ENCODE measurements at places on chromosomes 2 and 18. TPM values are rescaled to one million over a fixed set of nuclear protein-coding genes. Genes with fewer than 3 reads are reported as not detected.

DNA sequence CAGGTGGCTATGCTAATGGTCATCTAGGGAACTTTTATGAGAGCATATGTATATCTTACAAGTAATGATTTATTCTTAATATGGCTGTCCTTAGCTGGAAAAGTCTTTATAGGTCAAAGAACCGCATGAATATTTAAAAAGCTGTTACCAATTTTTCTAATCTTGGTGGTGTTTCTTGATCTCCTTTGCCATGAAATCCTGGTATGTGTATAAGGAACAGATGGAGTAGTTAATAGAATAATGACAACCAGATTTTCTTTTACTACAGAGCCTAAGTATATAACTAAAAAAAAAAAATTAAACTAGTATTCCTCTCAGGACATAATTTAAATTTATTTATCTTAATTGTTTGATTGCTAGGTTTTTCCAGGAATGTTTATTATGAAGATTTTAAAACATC, 74.5 kb downstream of the RHBDD1 start:
- no peak for DNase-seq

- peak; percentile 89 for DNase-seq
Measured at GRCh38 chr2:98649135-98649991, 41.0 kb downstream of the UNC50 start.

DNA sequence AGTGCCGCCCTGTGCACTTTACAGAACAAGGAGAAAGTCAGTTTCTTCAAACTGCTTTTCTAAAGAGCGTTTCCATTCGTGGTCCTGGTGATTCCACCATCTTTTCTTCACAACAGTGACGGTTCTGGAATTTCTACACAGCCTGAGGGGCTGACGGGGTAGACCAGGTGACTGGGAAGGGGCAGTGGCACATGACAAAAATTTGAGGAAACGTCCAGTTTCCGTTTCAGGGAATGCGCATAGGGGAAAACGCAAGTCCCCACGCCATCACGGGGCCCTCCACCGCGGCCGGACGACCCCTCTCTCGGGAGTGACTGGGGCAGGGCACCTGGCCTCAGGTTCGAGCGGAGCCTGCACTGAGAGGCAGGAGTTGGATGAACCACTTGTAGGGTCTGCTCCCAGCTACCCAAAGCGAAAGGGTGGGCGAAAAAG, 980 bp upstream of the SPTBN1 start:
- DNase-seq = peak; percentile 65

DNA sequence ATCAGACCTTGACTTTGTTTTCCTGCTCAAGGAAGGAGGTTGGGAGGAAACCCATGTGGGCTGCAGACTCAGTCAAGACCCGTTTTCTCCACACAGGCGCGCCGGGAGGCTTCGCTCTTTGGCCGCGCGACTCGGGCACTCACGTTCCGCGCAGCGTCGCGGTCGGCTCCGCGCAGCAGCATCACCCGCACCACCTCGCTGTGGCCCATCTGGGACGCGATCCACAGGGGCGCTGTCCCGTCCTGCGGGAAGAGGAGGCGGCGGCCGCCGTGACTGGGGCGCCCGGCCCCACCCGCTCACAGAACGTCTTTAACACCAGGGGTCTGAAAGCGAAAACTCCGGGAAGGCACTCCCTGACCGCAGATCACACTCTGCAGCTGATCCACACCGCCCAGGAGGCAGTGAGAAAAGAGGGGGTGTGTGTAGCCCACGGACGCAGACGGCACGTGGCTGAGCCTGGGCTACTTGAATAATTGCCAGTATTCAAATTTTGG, 33.1 kb upstream of the NPC1 start:
- peak; percentile 42 for DNase-seq

DNA sequence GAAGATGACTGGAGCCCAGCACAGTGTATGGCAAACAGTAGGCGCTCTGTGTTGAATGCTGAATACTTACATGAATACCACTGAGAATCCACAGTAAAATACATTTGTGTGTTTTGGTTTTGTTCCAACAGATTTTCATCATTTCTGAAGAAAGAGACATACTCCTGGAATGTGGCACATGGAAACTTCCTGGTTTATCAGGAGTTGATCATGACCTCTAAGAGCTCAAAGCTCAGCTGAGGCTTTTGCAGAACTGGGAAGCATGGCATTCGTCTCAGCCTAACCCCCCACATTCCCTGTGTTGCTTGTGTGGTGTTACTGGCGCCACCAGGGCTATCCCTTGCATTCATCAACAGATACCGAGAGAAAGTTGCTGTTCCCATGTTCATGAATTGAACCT, 316.9 kb upstream of the REV1 start:
- no peak for DNase-seq

- peak; percentile 87 for DNase-seq
Measured at GRCh38 chr2:203692031-203692710, 14.3 kb upstream of the CD28 start.

- no peak for DNase-seq
Measured at GRCh38 chr2:71863396-71863795, 284.3 kb downstream of the CYP26B1 start.

DNA sequence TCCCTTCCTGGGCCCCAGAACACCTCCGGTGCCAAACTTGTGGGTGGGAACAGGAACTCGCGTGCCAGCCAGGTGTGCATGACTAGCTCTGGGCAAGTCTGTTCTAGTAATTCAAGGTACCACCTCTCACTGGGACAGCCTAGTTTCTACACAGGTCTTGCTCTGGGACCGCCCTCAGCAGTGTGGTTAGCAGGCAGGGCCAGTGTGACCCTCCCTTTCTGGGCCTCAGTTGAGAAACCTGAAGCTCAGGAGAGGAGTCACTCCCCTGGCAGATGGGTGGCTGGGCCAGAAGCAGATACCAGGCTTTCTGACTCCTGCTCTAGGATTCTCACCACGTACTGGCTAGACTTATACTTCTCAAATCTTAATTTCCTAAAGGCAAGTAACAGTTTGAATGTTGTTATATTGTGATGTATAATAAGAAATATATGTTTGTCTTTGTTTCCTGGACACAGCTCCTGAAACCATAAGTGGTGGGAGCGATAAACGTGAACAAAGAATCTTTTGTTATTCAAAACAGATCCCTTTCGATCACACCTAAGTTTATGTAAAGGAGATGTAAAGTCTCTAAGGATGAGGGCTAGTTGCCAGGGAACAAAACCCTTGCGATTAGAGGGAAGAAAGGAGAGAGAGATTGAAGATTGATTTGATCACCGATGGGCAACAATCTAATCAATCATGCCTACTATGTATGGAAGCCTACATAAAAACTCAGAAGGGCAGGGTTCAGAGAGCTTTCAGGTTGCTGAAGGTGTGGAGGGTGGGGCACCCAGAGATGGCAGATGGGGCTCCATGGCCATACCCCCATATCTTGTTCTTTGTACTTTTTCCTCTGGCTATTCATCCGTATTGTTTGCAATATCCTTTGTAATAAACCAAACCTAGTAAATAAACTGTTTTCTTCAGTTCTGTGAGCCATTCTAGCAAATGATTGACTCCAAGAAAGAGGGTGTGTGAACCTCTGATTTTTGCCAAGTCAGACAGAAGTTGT, 952 bp upstream of the UGT1A6 start:
- DNase-seq = peak; percentile 30

DNA sequence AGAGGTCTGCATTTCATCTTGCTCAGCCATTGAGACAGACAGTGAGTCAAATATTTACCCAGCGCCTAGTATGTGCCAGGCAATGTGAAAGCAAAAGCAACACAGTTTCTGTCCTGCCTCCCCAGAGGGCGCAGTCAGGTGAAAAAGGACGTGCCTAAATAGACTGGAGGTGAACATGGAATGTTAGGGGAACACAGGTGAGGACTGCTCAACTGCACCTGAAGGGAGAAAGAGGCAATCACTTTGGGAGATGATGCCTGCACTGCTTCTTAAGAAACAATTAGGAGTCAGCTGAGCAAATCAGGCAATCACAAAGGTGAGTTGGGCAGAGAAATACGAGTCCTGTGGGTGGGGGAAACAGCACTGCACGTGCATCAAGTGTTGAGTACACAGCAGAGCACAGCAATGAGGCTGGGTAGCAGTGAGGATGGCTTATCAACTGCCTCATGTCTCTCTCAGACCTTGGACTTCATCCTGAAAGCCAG, 218.3 kb upstream of the SMAD7 start:
- DNase-seq = no peak

DNA sequence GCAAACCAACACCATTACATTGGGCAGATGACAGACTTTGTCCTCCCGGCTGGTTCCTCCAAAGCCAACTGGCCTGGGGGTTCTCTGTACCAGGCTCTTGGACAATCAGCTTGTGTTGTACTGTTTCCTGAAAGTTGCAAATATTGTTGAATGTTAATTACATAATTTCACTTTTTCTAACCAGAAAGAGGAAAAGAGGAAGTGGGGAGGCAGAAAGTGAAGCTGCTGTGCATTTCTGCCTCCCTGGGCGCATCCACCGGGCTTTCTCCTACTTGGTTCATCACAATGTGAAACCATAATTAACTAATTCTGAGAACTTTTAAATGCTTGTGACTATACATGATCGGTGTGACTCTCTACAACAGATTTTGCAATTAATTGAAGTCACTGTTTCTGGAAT, 10.1 kb downstream of the TWIST2 start:
- DNase-seq = no peak

- DNase-seq = no peak
Measured at GRCh38 chr18:3773303-3773702, 323.3 kb downstream of the TGIF1 start.

DNA sequence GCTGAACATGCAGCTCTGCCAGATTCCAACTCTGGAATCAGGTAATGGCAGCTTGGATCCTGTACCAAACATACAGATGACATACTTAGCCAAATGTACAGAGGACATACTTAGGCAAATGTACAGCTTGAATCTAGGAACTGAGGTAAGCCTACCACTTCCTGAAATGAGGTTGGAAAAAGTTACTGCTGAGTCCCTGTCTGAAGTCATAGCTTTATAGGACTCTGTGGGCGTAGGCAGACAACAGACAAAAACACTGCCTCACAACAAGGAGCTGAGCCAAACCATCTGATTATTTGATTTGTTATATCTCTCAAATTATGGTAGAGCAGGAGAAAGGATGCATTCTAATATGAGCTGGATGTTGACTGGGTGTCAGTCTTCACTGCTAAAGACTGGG, 290.2 kb upstream of the TCF4 start:
- DNase-seq = no peak

- peak; percentile 87 for DNase-seq
Measured at GRCh38 chr18:77087393-77088141, 45.0 kb downstream of the MBP start.

GRCh38 chr2:46899053-46899452, 16.6 kb downstream of the MCFD2 start:
- no peak for DNase-seq

DNA sequence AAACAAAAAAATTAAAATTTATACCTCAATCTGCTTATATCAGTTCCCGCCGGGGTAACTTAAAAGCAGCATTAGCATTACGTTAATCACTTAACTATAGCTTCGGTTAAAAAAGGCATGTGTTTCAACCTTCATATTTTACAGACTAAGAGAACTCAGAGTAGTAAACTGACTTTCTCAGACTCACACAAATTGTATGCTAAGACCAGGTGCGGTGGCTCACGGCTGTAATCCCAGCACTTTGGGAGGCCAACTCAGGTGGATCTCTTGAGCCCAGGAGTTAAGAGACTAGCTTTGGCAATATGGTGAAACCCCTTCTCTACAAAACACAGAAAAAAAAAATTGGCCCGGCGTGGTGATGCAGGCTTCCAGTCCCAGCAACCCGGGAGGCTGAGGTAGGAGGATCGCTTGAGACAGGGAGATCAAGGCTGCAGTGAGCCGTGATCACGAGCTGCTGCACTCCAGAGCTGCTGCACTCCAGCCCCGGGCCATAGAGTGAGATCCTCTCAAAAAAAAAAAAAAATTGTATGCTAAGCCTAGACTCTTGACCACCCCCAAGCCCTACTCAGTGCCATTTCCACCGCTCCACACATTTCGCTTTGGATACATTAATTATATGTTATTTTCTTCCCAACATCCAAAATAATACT, 2.4 kb downstream of the HNRNPLL start:
- peak; percentile 33 for DNase-seq

DNA sequence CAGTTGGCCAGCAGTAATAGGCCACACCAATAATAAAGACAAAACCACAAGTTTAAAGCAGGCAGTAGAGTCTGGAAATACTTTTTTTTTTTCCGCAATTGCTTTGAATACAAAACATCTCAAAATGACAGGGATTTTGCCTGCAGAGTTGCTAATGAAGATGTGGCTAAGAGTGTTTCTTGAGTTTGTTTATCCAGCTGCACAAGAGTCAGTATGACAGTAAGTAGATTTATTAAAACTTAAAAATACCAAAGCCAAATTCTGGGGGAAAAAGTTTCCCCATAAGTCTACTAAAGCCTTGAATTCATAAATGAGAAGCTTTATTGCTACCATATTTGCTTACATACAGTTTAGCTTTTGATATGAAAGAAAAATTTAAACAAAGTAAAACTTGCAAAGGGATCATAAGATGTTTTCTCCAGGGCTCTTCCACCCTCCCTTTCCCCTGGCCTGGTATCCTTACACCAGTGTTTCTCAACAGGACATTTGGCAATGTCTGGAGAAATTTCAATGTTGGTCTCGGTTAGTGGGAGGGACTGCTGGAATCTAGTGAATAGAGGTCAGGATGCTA, 3.9 kb upstream of the DSEL start:
- peak; percentile 32 for DNase-seq

The CHRNG gene
- 19.5 TPM for total RNA-seq

The CD8B2 gene
- not detected for total RNA-seq

The SPATA3 gene
- not detected for total RNA-seq

The ANKRD62 gene
- total RNA-seq = 0.10 TPM

The SP140L gene
- 6.7 TPM for total RNA-seq

The TMEM169 gene
- total RNA-seq = 1.4 TPM

The CCDC68 gene
- total RNA-seq = 5.0 TPM
